ENCODE measurements at places on chromosomes 12 and 14.

GRCh38 chr14:101255765-101256125 lies 305.6 kb upstream of the DIO3 start:
- DNase-seq, result no peak

DNA sequence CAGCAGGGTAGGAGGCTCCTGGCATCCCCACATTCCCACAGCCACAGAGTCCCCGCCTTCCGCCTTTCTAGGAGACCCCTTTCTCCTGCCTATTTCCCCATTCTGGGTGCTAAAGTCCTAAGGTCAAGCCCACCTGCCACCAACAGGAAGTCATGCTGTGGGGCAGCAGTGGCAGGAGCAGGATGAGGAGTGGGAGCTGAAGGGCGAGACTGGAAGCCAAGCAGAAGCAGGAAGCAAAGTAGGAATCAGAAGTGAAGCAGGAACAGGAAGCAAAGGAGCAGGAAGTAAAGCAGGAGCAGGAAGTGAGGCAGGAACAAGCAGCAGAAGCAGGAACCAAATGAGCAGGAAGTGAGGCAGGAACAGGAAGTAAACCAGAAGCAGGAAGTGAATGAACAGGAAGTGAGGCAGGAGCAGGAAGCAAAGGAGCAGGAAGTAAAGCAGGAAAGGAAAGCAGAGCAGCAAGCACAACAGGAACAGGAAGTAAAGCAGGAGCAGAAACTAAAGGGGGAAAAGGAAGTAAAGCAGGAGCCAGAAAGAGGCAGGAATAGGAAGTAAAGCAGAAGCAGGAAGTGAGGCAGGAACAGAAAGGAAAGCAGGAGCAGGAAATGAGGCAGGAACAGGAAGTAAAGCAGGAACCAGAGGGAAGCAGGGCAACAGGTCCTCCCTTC lies 38.3 kb upstream of the RIMBP2 start:
- no peak for DNase-seq

GRCh38 chr14:91330096-91330696 lies 85.7 kb upstream of the GPR68 start:
- DNase-seq, result no peak

DNA sequence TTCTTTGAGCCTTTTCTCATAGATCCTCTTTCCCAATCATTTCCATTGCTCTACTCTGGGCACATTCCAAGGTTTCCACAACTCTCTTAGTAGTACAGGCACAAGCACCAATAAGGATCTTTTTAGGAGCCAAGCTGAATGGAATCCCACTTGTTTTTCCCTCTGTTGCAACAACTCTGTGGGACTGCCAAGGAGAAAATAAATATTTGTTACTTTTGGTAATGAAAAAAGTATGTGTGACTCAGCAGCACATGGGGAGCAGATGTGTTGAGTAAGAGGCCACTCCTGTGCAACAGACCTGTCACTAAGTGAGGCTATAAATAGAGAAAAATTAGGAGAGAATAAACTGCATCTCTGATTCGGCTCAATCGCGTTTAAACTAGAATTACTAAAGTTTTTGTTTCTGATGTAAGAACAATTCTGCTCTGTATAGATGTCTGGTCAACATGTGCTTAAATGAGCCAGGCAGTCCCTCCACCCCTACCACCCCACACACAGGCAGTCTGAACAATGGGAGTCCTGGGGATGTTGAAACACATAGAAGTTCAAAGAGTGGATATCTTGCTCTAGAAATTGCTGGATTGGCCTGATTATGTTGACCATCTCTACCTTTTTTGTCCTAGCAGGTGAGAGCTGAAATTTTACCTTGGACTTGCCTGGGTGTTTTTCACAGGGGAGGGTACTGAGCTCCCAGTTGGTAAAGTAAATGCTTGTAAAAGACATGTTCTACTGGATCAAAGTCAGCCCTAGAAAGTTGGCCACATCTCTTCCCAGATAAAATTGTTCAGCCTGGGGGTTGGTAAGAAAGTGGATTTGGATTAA lies 244.3 kb upstream of the NOVA1 start:
- DNase-seq, result no peak

- DNase-seq, result no peak
These were observed 10.4 kb upstream of the GALNT16 start for GRCh38 chr14:69249603-69250002.

GRCh38 chr12:104526320-104526719 lies 69.6 kb downstream of the CHST11 start:
- DNase-seq, result no peak

DNA sequence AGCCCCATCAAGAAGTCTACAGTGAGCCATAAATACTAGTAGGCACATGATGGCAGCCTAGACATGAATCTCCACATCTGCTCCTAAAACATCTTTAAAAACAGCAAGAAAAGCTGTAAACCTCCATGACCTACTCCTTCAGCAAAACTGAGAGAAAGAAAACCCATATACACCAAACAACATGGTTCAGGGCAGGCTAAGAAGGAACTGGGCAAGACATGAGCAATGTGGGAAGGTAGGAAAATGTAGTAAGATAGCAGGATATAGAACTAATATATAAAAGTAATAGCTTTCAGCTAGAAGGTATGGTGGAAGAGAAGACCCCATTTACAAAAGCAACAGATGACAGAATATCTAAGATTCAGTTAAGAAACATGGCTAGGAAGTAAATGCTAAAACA lies 88.8 kb downstream of the RPS6KA5 start:
- DNase-seq, result no peak

GRCh38 chr12:68067762-68068376 lies 78.6 kb downstream of the IFNG-AS1 start:
- DNase-seq, result peak; percentile 12

- no peak for DNase-seq
These were observed 81.3 kb upstream of the DUSP6 start for GRCh38 chr12:89433634-89434033.

GRCh38 chr12:57154804-57155434 lies 7.5 kb upstream of the LRP1-AS start:
- DNase-seq, result no peak

- no peak for DNase-seq
These were observed 15.6 kb downstream of the ZNF839 start for GRCh38 chr14:102335163-102335562.

DNA sequence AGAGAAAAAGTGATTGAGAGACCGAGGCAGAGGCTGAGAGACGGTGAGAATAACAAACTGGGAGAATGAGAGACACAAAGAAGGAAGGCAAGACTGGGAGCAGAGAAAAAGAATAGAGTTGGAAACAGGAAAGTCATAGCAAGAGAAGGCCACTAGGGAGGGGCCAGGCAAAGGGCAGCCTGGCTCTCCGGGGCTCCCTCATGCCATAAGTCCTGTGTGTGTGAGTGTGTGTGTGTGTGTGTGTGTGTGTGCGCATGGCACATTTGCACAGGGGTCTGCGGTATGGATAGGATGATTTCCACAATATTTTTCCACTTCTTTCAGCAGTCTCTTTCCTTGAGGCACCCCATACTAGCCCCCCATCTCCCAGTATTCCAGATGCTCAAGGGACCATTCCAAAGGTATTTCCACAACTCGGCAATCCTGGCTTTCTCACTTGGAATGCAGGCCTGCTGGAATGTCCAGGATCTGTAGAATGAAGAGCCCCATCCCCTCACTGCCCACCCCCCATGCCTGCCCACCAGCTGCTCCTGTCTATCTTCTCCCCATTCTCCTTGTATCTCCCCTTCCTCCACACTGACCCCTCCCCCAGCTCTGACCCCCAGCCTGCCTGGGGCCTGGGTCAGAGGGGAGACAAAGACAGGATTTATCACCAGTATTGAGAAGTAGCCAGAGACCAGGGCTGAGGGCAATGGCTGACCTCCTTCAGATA lies 9.0 kb downstream of the GPR84 start:
- DNase-seq, result no peak

DNA sequence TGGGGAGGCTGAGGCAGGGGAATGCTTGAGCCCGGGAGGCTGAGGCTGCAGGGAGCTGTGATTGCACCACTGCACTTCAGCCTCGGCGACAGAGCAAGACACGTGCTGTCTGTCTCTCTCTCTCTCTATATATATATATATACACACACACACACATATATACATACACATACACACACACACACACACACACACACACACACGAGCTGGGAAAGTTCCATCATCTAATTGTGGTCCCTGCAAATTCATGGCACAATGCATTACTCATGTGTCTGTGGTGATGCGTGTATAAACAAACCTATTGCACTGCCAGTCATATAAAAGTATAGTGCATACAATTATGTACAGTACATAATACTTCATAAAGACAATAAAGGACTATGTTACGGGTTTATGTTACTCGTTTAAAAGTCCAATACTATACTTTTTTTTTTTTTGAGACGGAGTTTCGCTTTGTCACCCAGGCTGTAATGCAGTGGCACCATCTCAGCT lies 36.6 kb downstream of the WDR89 start:
- no peak for DNase-seq

- peak; percentile 78 for DNase-seq
These were observed 41.9 kb downstream of the PSMA6 start for GRCh38 chr14:35333797-35334743.

DNA sequence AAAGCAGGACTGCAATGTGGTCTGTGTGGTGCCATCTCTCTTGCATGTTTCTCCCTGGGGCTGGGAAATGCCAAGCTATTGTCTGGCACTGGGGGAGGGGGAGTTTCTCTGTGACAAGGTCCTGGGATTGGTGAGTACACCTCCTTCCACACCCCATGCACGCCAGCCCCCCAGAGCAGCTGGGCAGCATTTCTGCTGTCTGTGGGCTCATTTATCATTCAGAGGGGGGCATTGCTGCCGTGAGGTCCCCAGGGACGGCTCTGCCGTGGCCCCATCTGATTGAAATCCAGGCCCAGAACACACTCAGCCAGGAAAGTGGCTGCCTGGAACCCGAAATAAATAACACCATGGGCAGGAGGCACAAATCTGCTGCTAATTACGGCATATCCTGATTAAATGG lies 12.6 kb upstream of the FAM222A start:
- no peak for DNase-seq
